Stimulated activated CD8-positive, alpha-beta memory T cell treated with anti-CD3 and anti-CD28 coated beads, Interleukin-7, amount 100 ng/mL, for 1 hour (primary cell): ENCODE measurements at places on chromosomes 6 and 20.

DNA sequence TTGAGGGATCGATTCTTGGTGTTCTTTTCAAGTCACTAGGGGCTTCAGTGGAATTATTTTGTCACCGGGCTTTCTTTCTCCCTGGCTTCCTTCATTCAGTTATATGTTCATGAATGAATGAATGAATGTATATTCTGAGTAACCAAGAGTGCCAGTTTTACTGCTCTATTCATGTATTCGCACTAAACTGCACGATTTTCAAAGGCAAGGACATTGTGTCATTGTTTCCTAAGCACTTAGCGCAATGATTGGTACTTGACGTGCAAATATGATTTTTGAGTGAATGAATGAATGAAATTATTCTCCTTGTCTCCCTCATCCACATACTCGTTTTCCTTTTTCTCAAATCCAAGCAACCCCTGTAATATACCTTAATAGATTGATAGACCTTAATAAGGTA, 822 bp downstream of the AFG1L start:
- no peak for DNase-seq

- DNase-seq: no peak
Observed at GRCh38 chr6:151326116-151326825, 65.1 kb downstream of the ZBTB2 start.

DNA sequence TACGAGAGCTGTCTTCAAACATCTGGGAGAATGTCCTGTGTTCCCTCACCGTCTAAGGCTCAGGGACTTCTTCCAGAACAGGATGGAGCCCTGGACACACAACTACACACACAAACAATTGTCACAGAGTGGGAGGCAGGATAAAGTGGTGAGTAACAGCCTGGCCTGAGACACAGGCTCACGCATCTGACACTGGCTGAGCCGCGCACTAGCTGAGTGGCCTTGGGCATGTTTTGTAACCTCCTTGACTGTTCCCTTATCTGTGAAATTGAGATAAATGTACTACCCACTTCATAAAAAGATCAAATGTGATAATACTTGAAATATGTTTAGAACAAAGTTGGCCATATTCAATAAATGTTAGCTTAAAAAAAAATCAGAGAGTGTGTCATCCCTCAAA, 132.4 kb upstream of the ARMC2 start:
- no peak for DNase-seq

- DNase-seq: no peak
Observed at GRCh38 chr6:87540539-87540938, 49.2 kb downstream of the RARS2 start.

DNA sequence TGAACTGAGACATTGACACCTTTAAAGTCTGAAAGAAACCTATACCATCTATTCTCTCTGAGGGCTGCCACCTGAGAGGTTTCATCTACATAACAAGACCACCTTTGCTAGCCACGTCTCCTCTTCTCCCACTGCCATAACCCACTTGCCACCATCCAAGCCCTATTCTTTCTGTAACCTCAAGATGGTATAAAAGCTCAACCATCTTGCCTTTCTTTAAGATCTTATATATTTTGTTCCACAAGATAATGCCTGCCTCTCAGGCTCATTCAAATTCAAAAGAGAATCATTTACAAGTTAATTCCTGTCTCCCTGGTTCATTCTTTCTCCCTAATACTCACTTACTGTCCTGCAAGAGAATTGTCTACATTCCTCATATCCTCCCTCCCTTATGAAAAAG, 192.5 kb downstream of the OTOR start:
- no peak for DNase-seq

- DNase-seq: no peak
Observed at GRCh38 chr6:80488190-80488589, 381.7 kb downstream of the BCKDHB start.

DNA sequence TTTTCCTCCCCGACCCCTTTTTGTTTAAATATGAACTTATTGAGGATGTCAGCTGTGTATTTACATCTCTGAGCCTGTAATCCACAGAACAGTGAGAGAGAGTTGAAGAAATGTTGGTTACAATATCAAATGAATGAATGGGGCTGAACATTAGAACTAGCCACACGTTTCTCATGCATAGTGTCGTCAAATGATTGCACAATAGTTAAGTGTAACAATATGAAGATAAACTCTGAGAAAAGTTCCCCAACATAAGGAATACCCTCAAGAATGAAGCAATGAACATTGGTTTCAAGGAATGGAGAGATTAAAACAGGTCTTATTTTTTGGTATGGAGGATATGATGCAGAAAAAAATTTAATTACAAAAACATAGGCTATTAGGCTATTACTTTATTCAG, 100.5 kb upstream of the DTNBP1 start:
- no peak for DNase-seq

DNA sequence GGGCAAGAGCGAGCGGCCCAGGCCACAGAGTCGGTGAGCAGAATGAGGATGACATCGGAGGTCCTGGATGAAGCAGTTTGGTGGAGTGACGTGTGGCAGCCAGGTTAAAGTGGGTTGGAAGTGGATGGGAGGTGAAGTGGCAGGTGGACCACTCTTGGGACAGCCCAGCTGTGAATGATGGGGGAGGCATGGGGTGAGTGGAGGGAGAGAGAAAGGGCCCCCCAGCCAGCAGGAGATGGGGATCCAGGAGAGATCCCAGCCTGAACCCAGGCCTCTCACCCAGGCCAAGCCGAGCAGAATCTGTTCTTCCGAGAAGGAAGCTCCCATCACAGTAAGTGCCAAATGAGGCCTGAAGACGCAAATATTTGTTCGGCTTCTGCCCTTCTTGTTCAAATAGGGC, 27.0 kb upstream of the SLC32A1 start:
- DNase-seq: no peak

DNA sequence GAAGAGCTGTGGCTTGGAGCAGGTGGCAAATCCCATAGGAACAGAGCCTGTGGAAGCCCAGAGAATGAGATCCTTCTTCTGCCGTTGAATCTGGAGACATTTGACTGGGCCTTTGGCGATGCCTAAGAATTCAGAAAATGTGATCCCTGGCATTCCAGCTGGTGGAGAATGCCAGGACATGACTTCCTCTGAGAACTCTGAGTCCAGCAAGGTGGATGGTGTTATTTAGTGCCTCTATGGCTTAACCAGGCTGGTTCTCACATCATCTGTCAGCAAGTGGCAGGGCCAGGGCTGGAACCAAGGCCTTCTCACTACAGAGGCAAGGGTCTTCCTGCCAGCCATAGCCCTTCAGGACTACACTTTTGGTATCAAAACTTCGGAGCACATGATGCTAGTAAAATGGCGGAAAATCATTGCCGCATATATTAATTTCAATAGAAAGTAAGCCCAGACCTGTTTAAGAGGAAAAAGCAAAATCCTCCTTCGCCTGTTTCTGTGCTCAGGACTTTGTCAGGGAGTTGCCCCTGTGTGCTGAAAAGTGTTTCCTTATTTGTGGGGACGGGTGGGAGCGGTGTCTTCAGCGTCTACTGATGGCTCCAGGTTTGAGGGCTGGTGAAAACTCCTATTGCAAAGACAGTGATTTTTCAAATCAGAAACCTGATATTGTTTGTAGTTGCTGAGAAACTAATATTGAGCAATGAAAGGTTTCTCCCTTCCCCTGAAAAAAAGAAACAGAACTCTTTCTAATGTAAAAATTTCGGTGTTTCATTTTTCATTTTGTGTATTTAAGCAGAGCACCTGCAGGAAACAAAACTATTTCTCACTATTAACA, 23.9 kb downstream of the DUSP22 start:
- DNase-seq: no peak

DNA sequence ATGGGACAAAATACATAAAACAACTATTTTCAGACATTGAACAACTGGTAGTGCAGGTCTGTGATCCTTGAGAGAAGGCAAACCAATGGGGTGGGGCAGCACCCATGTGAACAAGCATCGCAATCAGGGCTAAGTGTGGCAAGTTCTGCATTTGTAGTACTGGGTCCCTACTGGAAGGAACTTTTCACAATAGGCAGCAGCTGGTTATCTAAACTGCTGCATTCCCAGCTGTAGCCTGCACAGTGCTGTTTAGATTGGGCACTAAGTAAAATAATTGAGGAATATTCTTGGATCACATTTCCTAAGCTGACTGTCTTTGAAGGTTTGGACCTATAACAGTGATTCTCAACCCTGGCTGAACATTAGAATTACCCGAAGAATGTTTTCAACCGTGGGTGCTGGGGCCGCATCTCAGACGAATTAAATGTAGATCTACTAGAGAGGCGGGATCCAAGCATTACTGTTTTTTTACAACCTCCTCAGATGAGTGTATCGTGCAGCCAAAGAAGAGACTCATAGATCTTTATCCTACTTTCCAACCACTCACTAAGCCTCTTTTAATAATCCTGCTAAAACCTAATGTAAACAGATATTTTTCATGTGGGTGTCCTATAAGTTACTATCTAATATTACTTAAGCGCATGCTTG, 12.4 kb upstream of the MAP3K4 start:
- no peak for DNase-seq

DNA sequence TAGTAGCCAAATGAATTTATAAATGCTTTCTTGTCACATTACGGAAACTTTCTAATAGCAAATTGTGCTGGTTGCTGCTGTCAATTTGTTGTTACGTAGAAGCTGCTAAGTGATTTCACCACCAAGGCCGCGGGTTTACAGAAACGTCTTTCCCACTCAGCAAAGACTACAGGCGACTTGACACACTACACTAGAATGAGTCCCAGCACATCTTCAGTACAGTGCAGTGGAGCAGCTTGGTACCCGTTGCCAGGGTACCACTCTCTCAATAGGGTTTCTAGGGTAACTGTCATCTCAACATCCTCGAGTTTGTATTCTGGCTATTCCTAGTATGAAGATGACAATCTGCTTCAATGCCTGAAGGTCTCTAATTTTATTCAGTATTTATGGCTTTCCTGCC, 22.7 kb upstream of the ZDHHC14 start:
- no peak for DNase-seq

DNA sequence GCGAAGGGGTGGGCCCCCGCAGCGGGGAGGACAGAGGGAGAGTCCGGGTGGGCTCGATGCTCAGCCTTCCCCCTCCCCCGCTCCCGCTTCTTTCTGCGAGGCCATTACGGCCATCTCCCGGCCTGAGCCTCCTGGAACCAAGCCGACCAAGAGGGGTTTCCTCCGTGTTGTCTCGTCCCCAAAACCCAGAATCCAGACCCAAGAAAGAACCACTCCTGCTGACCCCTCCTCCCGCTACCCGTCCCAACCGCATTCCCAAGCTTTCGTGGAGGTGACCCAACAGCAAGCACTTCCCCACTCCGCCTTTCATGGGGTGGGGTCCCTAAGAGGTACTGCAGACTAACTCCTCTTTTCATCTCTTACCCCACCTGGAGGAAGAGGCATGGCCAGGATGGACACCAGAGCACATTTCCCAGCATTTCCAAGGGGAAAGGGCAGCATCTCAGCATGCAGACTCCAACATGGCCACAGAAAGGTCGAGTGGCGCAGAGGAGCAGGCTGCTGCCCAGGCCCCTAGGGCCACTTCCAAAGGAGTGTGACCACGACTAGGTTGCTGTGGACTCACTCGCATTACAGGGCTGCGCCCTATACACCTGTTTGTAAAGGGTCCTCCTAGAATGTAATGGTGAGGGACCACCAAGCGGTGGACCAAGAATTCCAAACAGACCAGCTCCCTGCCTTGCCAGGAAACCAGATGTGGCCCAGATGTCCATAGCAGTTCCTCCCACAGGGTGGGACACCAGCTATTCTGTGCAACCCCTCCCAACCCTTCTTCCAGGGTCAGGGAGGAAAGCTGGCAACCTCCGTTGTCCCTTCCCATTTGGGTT, 53.4 kb downstream of the MRPL14 start:
- no peak for DNase-seq

DNA sequence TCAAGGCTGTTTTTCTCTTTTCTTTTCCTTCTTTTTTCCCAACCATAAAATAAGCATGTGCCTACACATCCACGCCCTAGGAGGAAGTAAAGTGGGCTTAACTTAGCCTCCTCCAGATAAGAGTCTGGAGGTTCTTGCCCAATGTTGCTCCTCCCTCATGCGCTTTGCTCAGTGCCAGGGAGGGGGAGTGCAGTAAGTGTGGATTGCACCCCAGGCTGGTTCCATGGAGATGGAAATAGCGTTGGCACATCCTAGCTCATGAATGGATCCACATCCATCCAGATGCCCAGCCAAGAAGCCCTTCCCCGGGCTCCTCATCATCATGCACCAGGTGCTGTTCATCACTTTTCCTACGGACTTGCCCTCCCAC, 58.2 kb downstream of the NEDD9 start:
- DNase-seq: no peak

DNA sequence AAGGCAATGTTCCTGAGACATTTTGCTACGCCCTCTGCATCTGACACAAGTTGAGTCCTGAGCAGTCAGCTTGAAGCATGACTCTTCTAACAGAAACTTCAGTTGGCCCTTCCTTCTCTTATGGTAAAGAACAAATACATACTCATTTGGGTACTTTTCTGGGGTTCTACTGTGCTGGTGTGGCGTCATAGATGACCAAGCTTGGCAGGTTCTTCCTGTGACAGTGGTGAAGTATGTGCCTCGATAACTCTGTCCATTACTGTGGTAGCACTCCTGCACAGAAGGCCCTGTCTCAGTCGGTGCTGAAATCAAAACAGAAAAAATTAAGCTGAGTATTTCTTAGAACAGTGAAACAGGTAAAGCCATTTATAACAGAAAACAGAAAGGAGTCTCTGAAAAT, 152.5 kb downstream of the SLC22A3 start:
- no peak for DNase-seq

DNA sequence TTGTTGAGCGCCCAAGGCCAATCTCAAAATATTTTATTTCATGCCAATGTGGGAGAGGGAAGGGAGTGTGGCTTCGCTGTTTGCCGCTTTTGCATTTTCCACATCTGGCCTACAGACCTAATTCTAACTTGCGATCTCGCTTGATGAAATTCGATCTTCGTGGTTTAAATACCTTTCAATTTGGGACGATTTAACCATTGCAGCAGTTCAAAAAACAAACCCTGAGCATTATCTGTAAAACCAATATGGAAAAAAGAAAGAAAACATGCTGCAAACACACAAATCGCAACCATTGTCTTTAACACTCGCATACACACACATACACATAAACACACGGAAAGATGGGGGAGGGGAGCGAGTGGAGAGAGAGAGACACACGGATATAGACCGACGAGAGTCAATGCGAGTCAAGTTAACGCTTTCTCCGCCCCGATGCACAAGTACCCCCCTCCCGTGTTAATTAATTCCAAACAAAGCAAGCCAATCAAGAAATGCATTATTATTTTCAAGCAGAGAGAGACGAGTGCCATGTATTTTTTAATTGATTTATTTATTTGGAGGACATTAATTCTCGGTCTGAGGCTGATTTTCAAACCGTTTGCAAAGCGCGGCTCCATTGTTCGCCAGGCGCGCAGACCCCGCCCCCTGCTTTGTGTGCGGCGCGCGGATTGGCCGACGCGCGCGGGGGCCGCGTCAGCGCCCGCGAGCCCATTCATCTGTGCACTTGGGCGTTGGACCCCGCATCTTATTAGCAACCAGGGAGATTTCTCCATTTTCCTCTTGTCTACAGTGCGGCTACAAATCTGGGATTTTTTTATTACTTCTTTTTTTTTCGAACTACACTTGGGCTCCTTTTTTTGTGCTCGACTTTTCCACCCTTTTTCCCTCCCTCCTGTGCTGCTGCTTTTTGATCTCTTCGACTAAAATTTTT, at the start of gene MARCKS:
Gene MARCKS, plus strand, starts transcription at position 721 of the 931 bp plus-strand sequence. CDS start 401 bp downstream, outside the sequence.
- DNase-seq: no peak

GRCh38 chr6:3340358-3340802, 81.6 kb downstream of the PSMG4 start:
- no peak for DNase-seq

- DNase-seq: no peak
Observed at GRCh38 chr6:158361961-158362669, 49.9 kb downstream of the TULP4 start.
